ENCODE measurements at places on chromosomes 11 and 22.

GRCh38 chr11:124865902-124866851 lies 945 bp downstream of the ROBO3 start:
- DNase-seq: no peak

- DNase-seq: no peak
These were observed 17.0 kb downstream of the HTR3A start for GRCh38 chr11:113991718-113992458.

DNA sequence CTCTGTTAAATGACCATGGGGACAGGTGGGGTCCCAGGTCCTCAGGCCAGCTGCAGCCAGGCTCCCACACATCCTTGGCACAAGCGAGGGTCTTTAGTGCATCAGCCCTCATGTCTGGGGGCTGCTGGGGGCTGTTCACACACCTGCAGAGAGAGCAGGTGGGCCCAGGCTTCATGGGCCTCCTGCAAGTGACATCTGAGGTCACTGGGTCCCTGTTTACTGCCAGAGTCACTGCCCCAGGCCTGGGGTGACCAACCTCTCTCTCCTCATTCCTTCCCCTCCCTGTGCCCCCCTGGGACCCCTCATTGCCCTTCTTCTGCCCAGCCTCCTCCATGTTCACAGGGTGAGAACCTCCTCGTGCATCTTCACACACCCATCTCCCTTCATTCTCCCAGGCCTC lies 92.4 kb downstream of the RTL6 start:
- no peak for DNase-seq

DNA sequence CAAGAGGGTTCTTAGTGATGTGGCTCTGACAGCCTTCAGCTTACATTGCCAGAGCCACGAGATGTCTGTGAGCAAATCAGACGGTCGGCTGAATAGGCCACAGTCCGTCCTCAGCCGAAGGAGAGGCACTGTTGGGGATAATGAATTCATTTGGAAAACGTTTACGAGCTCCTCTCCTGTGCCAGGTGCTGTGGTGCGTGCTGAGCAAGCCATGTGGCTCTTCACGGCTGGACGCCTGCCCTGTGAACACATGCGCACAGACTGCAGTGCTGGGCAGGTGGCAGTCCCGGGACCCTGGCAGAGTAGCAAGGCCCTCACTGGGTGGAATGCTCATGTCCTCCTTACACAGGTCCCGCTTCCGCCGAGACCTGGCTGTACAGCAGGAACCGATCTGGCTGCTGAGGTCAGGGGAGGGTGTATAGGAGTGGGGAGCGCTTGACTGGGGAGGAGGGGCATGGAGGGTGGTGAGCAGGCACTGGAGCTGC lies 6.8 kb downstream of the TBC1D22A start:
- no peak for DNase-seq

- DNase-seq: no peak
These were observed 16.6 kb downstream of the CYTH4 start for GRCh38 chr22:37298748-37299495.

DNA sequence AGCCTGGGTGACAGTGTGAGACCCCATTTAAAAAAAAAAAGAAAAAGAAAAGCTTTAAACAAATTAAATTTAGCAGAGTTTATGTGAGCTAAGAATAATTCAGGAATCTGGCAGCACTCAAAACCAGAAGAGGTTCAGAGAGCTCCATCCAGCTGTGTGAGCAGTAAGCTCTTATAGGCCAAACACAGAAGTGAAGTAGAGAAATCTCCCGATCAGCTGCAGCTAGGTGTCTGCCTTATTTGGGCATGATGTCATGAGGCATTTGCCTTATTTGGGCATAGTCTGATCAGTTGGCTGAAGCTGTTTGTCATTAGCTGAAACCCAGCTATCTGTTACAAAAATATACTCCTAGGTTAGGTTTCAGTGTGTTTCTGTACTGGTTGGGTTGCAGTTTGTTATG lies 8.2 kb downstream of the MS4A15 start:
- no peak for DNase-seq

DNA sequence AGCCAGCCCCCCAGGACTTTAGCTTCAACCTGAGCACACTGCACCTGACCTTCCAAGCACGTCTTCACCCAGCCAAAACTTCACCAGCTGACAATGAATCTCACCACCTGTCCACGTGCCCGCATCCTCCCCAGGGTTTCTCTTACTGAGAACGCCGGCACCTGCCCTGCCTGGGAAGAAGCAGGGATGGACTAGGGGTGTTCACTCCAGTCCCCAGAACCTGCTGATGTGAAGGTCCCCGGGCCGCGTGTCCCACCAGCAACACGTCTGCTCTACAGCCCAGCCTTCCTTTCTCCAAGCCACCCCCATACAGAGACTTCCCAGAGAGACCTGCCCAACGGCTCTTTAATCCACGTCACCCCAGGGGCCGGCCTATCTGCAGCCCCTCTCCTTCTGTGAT lies 12.8 kb downstream of the CPT1A start:
- no peak for DNase-seq

DNA sequence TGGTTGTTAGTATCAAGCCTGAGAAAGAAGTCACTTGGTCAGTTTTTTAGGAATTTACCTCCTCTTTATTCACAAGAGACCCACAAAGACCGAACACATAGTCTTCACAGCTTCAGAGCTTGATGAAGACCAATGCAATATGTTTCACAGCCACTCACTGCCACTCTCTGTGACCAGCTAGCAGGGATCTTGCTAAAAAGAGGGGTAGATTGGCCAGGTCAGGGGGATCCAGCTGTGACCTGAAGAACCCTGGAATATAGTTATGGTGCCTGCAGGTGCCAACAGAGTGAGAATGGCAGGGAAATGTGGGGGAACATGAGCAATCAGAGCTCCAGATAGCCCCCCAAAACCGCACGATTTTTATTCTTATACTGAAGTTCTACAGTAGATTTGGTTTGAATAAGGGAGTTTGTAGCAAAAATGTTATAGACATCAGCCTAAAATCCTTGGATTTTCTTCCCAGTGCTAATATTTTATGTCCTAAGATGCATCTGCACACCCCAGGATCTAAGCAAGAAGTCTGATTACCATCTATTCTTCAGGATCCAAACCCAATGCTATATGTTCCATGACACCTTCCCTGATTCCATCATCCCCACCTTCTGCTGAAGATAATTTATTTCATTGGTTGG lies 8.7 kb downstream of the POU2AF1 start:
- no peak for DNase-seq

DNA sequence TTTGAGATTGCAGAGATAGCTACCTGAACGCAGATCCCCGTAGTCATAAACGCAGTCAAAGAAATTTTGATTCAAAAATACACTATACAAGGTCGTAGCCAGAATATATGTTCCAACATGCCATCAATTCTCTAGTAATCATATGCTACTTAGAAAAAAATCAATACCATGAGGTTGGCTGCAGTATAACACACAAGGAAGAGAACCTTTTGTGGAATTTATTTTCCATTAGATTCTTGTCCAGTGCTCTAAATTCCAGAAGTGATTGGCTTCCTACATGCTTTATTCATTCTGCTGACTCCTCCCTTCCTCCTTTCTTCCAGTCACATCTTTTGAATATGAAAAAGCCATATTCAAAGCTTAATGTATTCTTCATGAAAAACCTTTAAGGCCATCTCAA lies 189.9 kb downstream of the NTM start:
- no peak for DNase-seq

GRCh38 chr11:127485541-127485940 lies 485.0 kb upstream of the KIRREL3 start:
- no peak for DNase-seq

- DNase-seq: no peak
These were observed 6.6 kb downstream of the H19 start for GRCh38 chr11:1990872-1991578.

GRCh38 chr22:38540701-38541100 lies 29.3 kb downstream of the DMC1 start:
- DNase-seq: no peak

DNA sequence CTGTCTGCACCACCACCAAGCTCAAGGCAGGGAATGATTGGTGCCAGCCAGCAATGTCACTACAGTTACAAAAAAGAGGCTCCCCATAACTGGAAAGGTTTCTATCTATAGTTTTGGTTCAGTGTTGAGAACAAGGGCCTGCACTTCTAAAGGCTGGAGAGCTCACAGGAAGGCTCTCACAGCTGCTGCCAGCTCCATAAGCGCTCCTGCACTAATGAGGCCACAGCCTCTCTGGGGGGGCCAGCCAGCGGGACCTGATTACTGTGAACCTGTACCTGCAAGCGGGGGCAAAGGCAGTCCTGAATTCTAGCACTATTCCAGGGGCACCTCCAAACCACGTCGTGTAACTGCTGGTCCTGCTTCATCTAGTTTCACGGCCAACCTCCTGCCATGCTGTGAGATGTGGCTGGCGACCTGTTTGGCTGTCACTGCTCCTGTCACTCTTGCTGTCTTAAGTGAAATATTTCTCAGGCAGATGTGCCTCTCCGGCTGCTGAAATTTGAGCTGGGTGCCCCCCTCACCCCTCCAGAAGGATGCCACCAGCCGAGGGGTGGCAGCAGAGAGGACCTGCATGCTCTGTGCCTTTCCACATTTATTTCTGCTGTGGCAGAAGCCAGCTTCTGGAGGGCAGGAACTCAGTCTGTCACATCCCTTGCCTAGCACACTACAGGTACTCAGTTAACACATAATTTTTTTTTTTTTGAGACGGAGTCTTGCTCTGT lies 53.3 kb upstream of the ARFGAP3 start:
- DNase-seq: no peak

GRCh38 chr11:96055706-96056387 lies 131.9 kb upstream of the MTMR2 start:
- DNase-seq: no peak

DNA sequence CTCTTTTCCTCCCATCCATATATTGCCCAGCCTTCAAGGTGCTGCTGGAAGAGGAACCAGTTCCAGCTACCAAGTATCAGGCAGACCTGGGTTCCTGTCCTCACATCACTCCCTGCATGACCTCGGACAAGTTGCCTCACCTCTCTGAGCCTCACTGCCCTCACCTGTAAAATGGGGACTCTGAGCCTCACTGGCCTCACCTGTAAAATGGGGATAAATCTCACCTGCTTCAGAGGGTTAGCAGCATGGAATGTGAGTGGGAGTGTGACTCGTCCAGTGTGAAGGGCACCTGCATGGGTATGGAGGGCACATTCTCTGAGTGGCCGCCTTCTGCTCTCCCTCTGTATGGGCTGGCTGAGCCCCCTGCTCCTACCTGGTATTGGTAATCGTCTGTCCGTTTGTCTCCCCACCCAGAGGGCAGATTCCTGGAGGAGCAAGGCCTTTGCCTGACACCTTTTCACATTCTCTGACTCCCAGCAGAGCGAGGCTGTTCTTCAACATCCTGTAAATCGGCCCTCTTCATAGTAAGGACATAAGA lies 3.7 kb downstream of the GRIK4 start:
- no peak for DNase-seq

GRCh38 chr11:110335358-110335757 lies 38.9 kb upstream of the RDX start:
- no peak for DNase-seq

DNA sequence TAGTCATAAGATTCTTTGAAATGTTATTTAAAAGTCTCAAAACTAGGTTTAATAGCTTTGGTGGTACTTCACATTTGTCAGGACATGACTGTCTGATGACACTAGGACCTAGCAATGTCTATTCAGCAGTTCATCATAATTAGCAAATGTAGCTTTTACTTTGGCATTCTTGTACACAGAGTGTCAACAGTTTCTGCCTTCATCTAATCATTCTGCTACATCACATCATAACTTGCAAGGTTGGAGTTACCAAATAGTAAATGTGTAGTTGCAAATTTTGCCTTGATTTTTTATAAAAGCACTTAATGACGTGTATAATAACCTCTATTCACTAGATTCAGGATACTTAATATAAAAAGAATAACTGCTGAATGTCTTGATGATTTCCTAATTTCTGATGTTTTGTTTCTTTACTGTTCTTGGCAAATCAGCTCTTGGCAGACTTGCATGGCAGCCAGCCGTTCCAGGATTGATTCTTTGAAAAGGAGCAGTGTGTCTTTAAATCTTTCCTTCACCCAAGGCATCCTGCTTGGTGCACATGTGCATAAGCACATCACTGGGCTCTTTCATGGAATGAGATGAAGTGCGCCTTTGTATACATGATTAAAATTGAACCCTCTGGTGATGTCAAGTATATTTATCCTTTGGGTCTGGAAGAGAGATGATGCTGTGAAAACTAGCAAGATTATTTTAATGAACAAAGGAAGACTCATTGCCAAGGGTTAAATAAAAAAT lies 12.2 kb downstream of the FBXO7 start:
- DNase-seq: no peak

DNA sequence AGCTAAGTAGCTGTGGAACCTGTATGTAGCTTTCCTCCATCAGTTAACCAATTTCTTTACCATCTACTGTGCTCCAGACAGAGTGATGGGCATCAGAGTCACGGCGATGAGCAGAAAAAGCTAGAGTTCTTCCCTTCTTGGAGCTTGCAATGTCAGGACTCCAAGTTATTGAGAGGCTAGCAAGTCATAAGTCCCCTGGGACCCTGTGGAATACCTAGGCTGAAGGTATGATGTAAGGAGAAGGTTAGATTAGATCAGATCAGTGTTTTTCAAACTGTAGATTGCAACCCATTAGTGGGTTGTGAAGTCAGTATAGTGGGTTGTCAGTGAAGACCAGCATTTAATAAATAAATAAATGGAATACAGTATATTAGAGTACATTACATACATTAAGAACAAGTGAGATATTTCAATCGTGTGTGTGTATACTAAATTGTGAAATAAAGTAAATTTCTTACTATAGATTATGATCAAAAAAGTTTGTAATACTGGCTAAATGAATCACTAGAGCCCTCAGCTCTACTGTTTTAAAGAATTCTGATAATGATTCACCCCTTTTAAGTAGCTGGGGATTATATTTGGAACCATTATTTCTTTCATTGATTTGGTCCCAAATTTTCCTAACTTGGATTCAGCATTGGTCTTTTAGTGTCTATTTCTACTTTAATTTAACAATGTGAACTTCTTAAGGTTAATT lies 52.3 kb downstream of the RASSF10 start:
- DNase-seq: no peak

DNA sequence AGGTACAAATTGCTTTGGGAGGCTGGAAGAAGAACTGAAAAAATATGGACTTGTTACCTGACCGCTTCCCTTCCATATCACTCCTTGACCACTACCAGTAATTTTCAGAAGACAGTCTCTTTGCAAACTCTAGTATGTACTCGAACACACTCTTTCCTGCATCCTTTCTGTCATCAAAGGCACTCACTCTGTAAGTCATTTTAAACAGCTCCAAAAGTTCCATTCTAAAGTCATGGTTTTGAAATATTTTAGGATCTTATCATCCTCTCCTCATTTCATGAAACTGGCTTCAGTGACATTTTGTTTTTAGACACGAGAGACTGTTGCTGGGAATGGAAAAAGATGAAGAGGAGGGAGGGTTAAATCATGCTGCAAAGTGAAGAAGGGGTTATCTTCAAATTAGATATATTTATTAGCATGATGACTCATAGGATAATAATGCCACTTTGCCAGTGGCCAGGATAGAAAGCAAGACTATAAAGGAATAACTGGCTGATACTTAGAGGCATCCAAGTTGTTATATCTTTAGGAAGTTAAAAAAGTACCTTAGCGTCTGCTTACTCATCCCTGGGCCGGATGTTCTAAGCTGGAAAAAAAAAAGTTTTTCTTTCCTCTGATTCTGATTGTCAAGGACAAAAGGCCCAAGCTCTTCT lies 549.3 kb downstream of the METTL15 start:
- DNase-seq: no peak

GRCh38 chr11:72642043-72642883 lies 32.0 kb downstream of the PDE2A start:
- DNase-seq: no peak
